ENCODE measurements at places on chromosomes 4 and X.

GRCh38 chrX:22063284-22063683 is 31.2 kb downstream of the PHEX start:
- DNase-seq, result no peak

- no peak for DNase-seq
These were observed 282.0 kb upstream of the DKK2 start for GRCh38 chr4:107318078-107318477.

DNA sequence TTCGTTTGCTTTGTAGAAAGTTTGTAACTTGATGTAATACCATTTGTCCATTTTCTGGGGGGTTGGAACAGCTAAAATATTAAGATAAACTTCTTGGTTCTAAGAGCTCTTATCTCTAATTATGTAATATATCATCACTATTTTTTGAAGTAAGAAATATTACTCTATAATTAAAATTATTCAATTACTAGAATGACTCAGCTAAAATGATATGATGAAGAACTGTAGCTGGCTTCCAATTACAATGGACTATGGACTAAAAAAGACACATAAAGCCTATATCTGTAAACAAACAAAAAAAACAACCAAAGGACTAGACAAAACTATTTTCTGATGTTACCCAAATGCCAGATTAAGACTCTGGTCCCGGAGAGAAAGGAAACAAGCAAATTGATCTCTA is 569.4 kb downstream of the PCDH18 start:
- DNase-seq, result no peak

DNA sequence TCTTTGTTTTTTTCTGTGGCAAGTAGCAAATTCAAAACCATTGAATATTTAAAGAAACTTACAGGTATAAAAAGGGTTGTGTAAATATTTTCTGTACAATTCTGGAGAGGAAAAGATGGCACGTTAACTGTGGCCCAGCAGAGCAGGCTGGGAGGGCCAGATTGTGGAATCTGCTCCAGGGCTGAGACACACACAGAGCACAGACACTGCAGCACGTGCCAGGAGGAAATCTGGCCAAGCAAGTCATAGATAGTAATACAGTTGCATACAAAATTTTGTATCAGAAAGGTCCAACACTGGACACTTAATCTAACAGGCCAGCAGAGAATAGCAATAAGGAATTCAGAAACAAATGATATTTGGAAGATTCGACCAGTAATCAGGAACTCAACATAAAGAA is 763.7 kb downstream of the PDHA2 start:
- no peak for DNase-seq

DNA sequence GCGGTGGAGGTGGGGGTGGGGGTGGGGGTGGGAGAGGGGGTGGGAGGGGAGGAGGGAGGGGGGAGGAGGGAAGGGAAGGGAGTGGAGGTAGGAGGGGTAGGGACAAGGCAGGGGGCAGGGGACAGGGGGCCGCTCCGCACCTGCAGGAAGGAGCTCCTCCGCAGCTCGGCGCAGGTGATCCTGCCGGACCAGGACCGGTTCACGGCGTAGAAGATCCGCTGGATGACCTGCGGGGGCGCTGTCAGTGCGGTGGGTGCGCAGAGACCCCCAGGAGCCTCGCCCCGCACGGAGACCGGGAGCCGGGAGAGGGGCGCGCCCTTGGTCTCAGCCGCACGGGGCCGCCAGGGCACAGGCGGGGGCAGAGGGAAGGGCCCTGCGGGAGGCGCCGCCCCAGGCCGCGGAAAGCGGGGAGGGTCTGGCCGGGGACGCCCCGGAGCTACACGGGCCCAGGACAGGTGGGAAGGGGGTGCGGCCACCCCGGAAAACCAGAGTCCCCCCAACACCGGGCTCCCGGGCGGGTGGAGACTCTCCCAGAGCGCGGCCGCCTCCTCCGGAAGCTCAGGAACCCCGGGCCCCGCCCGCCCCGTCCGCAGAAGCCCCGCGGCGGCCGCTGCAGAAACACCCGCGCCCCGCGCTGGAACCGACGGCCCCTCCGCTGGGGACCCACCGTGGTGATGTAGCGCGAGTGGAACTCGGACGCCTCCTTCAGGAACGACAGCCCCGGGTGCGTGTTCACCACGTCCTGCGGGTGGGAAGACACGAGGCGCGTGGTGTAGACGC is 27.6 kb upstream of the GTPBP6 start:
- DNase-seq, result no peak

DNA sequence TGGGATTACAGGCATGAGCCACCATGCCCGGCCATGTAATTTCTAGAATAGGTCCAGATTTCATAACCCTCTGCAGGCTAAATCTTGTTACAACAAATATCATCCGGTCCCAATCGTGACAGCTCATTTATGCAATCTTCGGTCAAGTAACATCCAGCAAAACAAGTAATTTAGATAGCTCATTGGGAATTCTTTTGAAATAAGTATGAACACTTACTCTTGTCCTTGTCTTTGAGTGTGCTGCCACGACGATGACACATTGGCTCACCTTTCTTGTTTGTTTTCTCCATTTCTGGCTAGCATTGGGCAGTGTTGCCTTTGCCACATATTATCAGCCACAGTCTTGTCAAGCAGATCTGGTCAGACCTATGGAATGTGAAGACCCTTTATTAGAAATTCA is 92.0 kb downstream of the PHEX start:
- DNase-seq, result no peak

DNA sequence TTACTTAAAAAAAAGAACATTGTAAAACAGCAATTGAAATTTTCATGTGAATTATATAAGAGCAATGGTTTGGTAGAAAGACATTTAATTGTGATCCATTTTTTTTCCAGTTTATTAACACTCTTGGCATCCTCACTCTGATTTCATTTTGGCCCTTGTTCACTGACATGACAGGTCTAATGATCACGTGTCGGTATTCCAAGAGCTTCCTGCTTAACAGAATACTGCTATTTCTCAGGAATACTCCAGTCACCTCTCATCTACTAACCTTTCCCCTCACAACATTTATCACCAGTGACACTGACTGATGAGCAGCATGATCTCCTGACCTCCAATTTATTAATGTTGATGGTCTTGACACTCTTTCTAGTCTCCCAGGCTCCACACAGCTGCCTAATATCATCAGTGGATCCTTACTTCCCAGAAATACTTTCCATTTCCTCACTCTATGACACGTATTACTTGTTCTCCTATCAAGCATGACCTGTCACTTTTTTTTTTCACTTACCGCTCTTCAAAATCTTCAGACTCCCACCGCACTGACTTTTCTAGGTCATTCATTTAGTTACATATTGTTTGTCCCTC is 847.8 kb upstream of the SLIT2 start:
- DNase-seq, result no peak

- DNase-seq, result no peak
These were observed 17.1 kb upstream of the HERC3 start for GRCh38 chr4:88575186-88575585.

GRCh38 chr4:59630235-59630634 is 1569.9 kb upstream of the ADGRL3 start:
- no peak for DNase-seq

DNA sequence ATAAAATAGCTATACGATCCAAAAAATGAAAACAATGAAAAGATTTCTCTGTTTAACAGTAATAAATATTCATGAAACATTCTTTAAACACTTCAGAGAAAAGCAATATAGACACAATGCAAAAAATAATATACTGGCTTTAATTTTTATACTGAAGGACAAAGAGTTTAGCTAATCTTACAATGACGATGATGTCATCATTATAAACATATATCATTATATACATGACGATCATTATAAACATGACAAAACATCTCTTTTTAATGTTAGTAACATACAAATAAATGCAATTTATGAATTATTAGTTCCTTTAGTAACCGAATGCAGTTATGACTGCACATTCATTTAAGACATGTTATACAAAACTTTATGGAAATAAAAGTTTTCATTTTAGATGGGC is 1434.6 kb downstream of the PCDH18 start:
- no peak for DNase-seq

- no peak for DNase-seq
These were observed 74.4 kb upstream of the ATP6AP2 start for GRCh38 chrX:40506201-40506985.

- DNase-seq, result no peak
These were observed 133.8 kb downstream of the LDB2 start for GRCh38 chr4:16764622-16765021.

GRCh38 chr4:89995006-89995405 is 100.4 kb downstream of the MMRN1 start:
- no peak for DNase-seq

GRCh38 chrX:39857780-39858179 is 240.0 kb downstream of the BCOR start:
- DNase-seq, result no peak

Measured in naive thymus-derived CD4-positive, alpha-beta T cell (primary cell).